ENCODE measurements at places on chromosomes 3 and 15.
A peak's percentile ranks its signal among the peaks of the same experiment; 100 is the strongest.

DNA sequence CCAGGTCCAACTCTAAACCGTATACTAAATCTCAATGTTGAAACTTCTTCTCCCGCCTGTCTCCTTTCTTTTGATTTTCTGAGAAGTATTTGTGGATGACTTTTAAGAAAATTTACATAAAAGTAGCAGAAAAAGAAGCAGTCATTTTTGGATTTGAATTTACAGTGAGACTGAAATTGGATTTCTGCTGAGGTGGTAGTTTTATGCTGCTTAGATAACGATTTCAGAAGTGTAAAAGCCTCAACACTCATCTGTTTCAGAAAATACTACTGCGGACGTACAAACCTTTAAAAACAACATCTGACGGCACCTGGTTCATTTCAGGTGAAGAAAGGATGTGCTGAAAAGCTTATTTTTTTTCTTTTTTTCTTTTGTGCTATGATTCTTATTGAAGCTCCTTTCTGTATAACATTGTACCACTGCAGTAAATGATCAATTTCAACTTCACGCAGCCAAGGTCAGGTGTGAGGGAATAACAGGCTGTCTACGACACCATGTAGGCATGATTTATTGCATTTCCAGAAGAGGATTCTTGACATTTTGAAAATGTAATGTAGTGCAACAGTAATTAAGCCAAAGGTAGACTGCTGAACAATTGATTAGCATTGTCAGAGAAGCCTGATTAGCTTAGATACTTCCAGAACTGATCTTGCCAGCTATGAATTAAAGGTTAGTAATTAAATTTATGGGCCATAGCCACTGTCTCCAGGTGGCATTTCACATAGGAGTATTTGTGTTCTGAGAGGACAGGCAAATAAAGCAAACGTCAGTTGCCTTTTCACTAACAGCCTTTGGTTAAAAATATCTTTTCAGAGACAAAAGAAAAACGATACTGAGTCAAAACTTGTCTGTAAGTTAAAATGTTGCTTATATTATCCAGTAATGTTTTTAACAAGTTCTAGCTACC, 134.6 kb upstream of the KBTBD8 start:
- no peak for DNase-seq

DNA sequence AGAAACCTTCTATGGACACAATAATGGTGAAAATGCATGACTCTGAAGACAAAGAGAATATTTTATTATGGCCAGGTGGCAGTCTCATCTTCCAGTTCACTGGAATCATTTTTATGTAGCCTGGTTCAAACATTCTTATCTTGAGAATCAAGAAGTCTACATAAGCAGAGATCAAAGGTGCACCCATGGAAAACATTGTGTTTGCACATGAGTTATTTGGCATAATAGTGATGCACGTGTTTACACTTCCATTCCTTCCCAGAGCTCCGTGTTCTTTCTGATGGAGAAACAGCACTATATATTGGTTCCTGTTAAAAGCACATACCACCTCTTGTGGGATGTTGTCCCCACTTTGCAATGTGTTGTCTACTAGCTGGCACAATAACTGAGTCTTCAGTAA, 572.2 kb downstream of the GRM7 start:
- DNase-seq: no peak

GRCh38 chr3:126442856-126443242, 32.8 kb downstream of the ZXDC start:
- DNase-seq: no peak

DNA sequence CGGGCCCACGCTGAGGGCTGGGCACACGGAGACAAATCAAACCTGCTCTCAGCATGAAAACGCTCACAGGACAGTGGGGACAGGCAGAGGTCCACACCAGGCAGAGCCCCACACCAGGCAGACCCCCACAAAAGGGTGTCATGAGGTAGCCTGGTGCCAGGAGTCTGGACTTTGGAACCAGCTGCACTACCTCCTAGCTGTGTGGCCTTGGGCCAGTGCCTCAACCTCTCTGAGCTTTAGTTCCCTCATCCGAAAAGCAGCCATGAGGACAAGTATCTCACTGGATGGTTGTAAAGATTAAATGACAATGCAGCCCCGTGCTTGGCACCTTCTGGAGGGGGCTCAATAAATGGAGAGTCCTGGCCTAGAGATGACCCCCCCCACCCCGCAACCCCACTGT, 16.5 kb upstream of the CRABP1 start:
- DNase-seq: no peak

DNA sequence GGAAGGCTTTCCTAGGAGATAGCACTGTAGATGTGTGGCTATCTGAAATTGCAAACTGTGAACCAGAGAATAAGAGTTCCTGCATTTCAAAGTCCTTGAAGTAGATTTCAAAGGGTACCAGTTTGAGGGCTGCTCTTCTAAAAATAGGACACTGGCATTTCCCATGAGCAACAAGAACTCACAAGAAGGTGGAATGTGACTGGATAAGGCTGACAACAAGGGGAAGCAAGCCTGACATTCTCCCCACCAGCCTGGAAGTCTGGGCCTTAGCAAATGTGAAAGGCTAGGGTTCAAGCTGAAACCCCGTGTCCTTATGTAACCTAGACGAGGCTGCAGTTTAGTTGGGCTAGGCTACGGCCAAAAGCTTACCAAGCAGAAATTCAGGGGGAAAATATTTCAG, 18.7 kb upstream of the TJP1 start:
- no peak for DNase-seq

DNA sequence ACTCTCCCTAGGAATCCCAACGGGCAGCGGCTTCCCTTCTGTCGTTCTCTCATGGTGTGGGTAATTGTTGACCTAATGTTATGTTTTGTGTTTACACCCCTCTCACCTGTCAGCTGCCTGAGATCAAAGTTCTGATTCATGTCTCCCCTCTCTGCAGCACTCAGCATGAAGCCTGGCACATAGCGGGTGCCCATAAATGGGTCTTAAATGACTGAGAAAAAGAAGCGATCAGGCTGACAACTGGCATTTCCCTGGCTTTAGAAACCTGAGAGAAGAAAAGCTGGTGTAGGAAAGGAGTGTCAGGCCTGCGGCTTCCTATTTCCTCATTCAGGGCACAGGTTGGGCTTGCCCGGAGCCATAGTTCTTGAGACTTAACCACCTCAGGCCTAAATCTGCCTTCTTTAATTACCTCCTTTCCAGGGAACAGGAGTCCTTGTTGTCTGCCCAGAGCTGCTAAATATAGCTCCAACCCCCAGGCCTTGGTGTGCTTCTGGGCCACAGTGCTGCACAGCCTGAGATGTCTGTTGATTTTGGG, 31.8 kb downstream of the LPP start:
- peak; percentile 58 for DNase-seq

DNA sequence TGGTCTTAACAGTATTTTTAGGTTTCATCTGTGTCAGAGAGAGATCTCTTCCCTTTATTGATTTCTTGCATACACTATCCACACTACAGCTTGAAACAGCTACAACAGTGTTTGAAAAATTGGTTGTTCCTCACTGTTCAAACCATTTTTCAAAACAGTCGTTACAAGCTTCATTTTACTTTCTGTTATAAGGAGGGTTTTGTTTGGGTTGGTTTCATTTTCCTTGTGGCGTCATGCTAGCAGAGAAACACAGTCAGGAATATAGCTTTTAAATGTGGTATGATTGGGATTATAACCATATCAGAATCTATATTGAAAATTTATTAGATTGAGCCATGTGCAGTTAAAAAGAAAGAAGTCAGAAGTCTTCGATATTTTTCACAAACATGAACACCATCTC, 400.6 kb downstream of the ZBTB20 start:
- no peak for DNase-seq

DNA sequence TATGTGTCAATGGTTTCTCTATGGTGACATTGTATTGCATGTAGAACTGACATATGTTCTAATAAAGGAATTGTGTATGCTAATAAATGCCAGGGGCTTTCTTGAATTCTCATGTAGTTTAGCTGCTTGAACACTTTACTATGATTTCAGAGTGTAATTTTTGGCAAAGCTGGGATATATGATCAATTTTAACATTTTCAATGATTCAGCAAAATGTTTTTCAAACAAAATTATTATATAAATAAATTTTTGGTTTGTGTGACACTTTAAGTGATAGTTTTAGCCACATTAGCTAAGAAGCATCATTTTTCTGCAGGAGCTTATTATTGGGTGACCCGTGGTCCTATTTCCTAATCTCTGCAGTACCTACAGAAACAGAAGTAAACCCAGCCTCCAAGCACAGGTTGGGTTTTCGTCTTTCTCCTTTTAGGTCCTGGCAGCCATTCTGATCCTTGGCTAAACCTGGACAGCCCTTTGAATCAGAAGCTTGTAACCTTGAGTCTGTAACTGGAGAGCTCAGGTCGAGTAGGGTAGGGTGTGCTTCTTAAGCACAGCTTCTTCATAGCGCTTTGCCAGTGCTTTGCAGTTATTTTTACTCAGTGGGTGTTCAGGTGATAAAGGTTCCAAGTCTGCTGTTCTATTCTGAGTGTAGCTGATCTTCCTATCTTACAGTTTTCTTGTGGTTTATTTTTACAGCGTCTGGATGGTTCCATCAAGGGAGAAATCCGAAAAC, 74.2 kb downstream of the CHD2 start:
- DNase-seq: no peak

GRCh38 chr3:161508852-161509477, 12.4 kb downstream of the OTOL1 start:
- peak; percentile 3 for DNase-seq

- no peak for DNase-seq
Observed at GRCh38 chr15:51718219-51718618, 19.2 kb downstream of the LYSMD2 start.
